Stimulated activated CD4-positive, alpha-beta T cell treated with anti-CD3 and anti-CD28 coated beads, Interleukin-2, amount 100 ng/mL, for 24 hours (primary cell): ENCODE measurements at places on chromosomes 11 and 22.

GRCh38 chr11:98600103-98600502 lies 420.6 kb upstream of the CNTN5 start:
- no peak for DNase-seq

DNA sequence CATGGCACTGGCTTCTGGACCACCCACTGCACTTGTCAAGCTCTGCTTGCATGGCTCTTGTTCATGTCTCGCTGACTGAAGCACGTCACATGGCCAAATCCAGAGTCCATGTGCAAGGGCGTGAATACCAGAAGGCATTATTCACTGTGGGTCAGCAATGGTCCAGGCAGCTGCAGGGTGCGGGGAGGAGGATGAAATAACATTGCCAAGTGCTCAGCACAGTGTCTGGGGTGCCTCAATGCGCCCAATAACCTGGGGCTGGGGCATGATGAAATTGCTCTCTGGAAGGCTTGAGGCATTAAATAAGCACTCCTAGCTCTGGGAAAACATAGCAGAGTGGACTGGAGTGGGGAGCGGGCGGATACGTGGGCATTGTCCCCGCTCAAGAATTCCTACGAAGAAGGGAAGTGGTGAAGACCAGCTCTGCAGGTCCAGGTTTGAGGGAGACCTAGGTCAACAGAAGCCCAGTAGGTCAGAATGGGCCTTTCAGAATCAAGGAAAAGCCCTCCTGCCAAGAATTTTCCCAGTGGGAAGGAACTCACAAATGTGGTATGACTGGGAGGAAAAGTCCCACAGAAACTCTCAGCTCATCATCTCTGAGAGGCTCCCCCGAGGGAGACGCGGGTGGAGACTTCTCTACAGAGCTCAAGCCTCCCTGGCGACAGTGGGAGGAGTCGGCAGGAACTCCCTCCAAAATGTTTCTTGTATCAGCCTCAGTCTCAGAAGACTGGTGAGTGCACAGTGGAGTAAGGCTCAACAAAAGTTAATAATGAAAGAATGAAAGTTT lies 15.3 kb upstream of the ACCSL start:
- DNase-seq, result no peak

DNA sequence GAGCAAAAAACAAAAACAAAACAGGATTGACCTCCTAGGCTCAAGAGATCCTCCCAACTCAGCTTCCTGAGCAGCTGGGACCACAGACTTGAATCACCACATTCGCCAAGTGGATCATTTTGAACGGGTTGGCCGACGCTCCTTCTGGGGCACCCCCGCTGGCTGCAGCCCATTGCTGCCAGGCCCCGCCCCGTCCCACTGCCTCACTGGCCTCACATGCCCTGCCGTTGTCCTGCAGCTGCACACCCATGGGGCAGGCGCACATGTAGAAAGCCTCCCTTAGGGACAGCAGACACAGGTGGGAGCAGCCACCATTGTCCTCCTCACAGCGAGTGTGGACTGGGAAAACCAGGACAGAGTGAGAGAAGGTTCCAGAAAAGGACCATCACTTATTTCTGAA lies 154.5 kb downstream of the CRYBB2 start:
- DNase-seq, result no peak

- DNase-seq, result no peak
Measured at GRCh38 chr11:83601914-83602527, 315.9 kb upstream of the CCDC90B start.

DNA sequence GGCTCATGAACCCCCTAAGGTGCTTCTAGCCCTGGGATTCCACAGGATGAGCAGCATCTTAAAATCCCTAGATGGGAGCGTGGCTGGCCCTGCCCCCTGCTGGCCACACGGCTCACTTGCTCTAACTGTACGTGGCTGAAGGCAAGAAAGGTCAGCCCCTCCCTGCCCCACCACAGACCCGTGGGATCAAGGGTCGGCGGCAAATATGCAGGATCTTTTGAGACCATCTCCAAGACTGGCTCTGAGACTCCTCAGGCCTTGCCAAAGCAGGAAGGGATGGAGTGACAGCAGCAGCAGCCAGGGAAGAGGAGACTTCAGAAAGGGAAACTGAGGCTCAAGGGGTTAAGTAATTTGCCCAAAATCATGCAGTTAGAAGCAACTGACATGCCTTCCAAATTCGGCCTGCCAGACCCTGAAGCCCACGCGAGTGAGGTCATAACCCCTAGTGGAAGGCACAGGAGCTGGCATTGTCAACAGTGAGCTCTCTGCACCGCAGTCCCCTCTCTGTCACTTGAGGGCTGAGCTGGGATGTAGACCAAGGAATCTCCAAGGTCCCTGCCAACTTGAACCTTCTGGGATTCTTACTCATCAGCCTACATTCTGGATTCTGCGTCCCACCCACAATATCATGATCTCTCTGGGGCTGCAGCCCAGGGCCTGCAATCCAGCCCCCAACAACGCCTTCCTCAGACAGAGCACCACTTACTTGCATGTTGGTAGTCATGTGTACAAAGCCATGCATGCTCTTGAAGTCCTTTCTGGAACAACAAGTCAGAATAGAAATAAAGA lies 31.4 kb downstream of the CREB3L1 start:
- DNase-seq, result peak; percentile 77

- no peak for DNase-seq
Measured at GRCh38 chr22:19331975-19332374, 40.5 kb upstream of the CLTCL1 start.

- no peak for DNase-seq
Measured at GRCh38 chr22:48473202-48473601, 1354.5 kb downstream of the BRD1 start.

DNA sequence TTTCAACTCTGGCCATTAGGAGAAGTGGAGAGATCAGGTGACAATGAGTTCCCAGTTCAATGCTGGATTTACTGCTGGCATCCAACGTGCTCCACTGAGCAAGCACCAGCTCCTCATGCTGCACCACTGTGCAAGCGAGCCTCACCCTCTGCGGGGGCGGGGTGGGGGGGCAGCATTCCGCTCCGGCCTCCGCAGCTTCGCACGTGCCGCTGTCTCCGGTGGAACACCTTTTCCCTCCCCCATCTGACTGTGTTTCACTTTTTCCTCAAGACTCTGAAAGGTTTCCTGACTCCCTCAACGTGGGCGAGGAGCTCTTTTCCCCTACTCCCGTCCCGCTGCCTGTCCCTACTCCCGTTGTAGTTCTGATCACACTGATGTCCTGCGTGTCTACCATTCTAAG lies 835 bp upstream of the RHOD start:
- peak; percentile 20 for DNase-seq

DNA sequence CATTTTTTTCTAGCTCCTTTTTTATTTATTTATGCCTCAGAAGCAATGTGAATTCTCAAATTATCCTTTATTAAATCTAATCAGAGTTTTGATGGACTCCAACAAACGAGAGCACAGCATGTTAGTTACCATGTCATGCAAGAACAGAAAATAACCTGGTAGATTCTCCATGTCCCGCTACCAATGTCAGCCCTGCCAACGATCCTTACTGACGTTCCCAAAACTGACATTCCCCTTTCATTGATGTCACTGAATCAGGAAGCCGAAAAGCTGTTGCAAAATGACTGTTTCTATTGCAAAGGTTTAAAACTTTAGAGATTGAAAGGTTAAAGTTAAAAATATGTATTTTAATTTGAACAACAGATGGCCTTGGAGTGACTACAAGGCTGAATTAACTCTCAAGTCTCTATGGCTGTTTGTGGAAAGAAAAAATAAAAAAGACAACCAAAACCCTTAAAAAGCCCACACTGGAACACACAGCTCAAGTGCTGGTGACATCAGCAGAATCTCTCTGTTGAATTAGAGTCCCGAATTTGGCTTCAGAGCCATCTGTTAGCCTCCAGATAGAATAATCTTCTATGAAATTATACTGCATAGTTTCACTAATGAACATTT lies 96.8 kb downstream of the BDNF start:
- no peak for DNase-seq

DNA sequence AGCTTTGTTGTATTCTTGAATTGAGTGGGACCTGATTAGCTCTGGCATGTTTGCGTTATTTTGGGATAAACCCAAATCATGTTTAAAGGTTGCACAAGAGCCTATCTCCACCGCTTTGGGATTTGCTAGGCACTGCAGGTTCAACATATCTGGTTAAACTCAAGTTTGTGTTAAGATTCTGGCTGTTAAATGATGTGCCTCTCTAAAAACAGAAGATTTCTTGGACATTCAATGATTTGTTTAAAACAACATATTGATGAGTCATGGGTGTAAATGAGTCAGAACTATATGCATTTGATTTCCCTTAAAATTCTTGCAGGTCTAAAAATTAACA lies 67.4 kb downstream of the AMOTL1 start:
- no peak for DNase-seq

GRCh38 chr11:61699737-61700160 lies 19.6 kb downstream of the DAGLA start:
- DNase-seq, result no peak

DNA sequence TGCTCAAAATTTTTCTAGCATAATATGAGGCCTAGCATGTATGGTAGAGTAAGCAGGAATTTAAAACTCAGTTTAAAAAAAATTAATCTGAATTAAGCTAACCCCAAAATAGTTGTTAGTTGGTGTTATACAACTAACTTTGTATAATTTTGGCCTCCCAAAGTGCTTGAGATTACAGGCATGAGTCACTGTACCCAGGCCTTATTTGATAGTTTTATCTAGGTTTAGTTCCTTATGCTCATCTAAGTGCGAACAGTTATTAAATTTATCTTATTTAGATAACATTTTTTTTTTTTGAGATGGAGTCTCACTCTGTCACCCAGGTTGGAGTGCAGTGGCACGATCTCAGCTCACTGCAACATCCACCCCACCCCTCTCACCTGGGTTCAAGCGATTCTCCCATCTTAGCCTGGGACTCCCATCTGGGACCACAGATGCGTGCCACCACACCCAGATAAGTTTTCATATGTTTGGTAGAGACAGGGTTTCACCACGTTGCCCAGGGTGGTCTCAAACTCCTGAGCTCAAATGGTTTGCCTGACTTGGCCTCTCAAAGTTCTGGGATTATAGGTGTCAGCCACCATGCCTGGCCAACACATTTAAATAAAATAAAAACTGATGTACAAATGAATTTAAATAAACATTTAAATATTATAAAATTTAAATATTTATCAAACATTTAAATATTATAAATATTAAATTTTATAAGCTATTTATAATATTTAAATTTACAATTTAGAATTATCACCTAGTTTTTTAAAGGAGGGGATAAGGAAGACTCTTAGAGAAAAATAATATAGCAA lies 7.5 kb downstream of the IL18 start:
- no peak for DNase-seq

DNA sequence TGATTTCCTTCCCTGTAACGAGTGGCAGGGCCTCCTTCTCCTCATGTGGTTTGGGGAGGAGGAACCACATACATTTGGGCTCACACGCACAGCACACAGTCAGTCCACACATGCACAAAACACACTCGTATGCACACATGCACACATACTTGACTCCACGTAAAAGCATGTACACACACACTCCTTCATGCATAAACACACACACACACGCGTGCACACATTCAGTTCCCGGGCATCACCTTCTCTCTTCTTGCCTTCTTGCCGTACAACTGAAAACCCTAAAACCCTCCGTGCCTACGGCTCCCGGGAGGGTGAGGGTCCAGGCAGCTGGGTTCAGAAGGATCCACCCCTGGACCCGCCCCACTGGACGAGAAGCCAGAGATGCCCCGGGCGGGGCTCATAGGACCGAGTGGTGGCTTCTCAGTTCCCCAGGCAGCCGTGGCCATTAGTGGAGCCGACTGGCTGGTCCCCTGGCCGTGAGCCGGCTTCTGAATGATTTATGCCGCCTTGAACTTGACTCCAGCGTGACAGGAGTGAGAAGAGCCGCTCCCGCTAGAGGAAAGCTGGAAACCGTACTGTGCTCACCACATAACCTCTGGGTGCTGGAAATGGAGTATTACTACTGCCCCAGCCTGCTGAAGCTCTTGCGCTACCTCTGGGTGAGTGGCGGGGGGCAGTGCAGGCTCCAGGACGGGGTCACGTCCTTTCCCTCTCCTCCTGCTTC lies 117.4 kb downstream of the KIAA1671 start:
- no peak for DNase-seq

DNA sequence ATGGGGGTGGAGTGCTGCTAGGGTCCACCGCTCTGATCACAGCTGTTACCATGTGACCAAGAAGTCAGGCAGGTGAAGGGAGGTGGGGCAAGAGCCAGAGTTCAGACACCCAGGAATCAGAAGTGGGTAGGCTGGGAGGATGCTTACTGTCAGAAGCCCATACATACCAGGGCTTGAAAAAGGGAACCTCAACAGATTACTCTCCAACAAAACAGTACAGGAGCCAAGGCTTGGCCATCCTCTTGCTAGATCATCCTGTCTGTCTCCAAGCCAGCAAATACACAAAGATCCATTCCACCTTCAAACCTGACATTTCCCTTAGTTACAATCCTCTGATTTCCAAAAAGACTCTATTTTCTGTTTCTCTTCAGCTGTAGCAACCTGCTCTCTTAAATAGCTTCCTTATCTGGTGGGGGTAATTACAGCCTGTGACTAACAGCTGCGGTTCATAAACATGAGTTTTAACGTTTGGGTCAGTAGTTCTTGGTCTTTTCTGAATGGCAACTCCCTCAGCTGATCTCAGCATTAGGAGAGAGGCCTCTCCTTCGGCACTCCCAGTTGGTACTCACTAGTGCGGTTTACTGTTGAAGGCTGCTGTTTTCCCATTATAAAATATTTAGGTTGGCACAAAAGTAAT lies 31.1 kb upstream of the WT1 start:
- DNase-seq, result no peak

- DNase-seq, result no peak
Measured at GRCh38 chr11:119727523-119728151, 1.4 kb downstream of the NECTIN1 start.
